NCI-H1436 (cell line): ENCODE measurements at places on chromosomes 16 and 17.

DNA sequence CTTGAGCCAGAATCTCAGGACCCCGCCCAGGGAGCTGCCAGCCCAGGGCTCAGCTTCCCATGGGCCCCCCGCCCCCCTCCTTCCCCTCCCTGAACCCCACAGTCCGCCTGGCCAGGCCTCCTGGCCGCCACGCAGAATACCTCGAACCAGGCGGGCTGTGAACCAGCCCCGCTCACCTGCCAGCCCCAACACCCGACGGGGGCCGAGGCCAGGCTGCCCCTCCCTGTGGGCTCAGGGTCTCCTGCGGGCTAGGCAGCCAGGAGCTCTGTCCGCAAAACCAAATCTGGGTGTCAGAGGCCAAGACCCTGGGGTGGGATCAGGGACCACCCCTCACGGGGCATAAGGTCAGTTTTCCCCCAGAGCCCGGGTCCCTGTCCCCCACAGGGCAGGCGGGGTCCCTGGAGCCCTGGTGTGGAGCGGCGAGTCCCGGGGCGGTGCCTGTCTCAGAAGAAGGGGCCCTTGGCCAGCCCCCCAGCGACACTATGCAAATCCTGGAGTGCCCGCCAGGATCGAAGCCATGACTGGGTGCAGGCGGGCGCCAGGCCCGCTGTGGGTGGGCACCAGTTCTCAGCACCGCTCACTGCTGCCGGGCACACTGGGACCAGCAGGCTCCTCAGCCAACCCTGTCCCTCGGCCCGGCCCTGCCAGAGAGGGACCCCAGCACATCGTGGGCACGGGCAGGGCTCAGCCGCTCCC, 6.4 kb upstream of the PRR35 start:
- DNase-seq, result no peak

- DNase-seq, result no peak
These were observed 72.7 kb downstream of the GNAO1 start for GRCh38 chr16:56263711-56264608.

DNA sequence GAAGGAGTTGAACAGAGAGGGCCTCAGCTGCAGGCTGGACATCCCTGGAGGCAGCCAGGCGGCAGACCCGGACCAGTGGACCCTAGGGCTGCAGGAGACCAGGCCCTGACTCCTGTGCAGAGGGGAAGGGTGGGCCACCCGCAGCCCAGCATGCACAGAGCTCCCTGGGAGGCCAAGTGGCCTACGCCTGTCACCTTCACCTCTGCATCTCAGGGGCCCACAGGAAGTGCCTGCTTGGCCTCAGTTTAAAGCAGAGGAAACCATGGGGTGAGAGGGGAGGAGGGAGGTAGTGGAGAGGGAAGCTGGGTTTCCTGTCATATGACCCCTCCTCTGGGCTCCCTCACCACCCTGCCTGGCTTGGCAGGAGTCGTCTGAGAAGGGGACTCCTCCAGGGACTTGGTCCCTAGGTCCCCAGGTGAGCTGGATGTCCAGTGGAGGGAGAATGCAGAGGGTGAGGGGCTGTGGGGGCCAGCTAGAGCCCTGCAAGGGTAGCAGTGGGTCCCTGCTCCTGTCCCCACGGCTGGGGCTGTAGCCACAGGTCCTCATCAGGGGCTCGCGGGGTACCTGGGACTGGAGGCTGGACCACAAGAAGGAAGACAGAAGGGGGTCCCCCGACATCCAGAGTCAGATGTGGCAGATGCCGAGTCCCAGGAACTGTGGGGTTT, at the start of gene TMC8:
Gene TMC8, plus strand, starts transcription at position 335 of the 665 bp plus-strand sequence. CDS start 818 bp downstream, outside the sequence.
- DNase-seq, result no peak

DNA sequence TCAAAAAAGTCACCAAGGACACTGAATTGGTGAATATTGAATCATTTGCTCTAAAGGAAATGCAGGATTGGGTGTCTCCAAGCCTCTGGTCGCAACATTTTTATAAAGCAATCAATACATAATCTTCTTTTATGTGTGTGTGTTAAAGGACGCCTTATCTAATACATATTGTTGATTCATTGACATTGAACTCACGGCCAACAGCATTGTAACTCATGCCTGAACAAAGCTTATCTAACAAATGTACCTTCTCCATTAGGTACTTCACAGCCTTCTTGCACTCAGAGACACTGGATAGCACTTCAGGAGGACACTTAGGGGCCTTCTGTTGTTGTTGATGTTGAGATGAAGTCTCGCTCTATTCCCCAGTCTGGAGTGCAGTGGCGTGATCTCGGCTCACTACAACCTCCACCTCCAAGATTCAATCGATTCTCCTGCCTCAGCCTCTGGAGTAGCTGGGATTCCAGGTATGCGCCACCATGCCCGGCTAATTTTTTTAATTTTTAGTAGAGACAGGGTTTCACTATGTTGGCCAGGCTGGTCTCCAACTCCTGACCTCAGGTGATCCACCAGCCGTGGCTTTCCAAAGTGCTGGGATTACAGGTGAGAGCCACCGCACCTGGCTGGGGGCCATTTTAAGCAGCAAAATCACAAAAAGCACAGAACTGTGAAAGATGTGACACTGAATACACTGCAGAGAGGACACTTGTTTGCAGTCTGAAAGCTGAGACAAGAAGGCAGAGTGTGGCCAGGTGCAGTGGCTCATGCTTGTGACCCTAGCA, 13.2 kb upstream of the PDXDC1 start:
- no peak for DNase-seq

GRCh38 chr17:43857957-43858600, 11.1 kb downstream of the CD300LG start:
- no peak for DNase-seq
